ENCODE measurements at places on chromosomes 13 and 19.

DNA sequence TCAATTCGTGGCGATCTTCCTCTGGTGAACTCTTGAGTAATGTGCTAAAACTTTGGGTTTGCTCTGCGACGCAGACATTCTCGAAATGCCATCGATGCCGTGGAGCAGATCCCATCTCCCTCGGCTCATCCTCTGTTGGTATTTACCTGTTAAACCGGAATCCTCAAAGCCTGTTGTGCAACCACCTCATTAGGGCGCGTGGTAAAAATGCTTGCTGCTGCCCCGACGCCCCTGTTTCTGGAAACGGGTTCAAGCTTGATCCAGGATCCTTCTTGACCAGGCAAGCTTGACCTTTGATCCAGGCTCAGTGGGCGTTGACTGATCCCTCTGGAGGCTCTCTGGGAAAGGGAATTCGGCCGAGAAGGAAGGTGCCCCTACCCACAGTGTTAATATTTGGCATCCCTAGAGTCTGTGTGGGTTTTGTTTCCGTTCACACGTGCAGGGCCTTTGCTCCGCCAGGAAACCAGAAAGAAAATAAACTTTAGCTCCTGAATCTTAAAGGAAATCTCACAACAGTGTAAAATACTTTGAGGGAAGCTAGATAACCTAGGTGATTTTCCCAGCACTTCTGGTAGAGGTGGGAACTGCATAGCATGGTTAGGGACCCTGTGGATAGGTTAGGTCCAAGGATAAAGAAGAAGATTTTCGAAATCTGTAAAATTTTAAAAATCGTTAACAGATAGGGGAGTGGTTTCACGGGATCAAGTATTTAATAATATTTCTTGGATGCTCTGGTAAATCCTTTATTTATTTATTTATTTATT, 1.1 kb downstream of the LSM14A start:
- DNase-seq, result no peak

- no peak for DNase-seq
These were observed 1.7 kb downstream of the ANKRD24 start for GRCh38 chr19:4183967-4184717.

GRCh38 chr19:329876-330275, 14.7 kb downstream of the MIER2 start:
- DNase-seq, result no peak

DNA sequence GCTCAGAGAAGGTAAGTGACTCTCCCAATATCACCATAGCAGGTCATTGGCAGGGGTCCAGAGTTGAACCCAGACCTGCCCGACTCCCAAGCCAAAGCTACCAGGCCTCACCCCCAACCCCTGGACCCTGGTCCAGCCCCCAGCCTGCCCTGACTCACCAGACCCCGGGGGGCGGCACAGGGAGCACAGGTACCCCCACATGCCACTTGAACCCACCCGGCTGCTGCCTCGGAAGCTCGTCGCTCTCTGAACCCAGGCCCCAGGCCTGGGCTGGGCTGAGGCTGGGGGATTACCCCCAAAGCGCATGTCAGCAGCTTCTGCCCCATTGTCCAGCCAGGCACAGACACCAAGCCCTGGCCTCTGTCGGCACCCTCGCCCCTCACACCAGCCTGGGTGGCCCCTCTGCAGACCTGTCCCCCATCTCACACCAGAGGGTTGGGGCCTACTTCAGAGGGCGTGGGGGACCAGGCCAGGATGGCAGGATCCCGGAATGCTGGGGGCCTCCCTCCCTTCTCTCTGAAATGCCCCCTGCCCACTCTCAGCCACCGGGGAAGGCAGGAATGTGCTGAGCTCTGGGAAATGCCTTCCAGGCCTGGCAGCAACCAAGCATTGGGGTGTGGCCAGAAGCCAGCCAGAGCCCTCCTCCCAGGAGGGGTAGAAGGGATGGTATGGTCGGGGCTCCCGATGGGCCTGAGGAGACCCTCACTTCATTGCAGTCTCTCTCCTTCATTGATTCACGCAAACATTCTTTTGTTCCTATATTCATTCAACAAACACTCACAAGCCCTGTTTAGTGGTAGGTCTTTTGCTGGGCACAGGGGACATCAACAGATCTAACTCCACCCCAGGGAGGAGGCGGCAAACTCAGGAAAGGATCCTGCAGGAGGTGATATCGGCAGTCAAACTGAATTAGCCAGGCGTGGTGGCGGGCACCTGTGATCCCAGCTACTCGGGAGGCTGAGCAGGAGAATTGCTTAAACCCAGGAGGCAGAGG, 1.7 kb upstream of the PRX start:
- DNase-seq, result no peak

GRCh38 chr13:98539666-98540065, 37.2 kb downstream of the STK24 start:
- DNase-seq, result no peak

DNA sequence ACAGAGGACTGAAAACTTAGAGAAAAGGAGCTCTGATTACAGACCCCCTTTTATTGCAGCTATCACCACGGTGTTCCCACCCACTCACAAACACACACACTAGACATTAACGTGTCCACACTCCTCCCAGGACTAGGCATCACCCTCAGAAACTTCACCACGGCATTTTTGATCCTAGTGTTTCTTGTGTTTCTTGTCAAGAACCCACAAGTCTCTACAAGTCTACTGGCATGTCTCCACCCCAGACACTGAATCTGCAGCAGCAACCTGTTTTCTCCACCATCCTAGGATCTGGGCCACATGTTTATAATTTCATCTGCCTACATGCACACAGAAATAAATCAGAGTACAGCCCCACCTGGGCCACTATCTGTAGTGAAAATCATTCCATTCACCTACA, 4.3 kb downstream of the ZNF486 start:
- DNase-seq, result no peak

DNA sequence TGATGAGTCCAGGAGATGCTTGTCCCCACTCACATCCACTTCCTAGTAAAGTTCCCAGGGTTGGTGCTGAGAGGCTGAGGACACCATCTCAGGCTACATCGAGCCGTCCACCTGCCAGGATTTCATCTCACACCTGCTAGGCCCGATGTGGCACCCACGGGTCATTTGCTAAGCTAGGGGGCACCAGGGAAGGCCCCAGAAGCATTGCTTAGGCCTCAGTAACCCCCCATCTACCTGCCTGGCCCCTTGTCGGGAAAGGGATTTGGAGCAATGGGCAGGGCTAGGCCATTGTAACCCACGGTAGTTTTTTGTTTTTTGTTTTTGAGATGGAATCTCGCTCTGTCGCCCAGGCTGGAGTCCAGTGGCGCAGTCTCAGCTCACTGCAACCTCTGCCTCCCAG, 51.8 kb downstream of the F2RL3 start:
- no peak for DNase-seq

DNA sequence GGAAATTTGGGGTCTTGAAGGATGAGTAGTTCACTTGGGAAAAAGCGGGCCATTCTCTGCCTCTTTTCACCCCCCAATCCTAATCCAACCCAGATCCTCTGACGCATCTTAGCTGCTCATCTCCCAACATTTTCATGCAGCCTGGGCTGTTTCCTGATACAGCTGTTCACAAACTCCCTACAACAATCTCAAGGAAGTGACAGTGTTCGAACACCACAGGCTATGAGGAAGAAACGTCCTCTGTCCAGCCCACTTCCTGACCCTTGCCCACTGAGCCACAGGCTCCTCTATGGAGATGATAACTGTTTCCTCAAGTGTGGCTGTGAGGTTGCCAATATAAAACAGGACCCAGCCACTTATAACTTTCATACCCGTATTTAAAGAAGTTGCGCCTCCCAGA, 16.2 kb downstream of the LMTK3 start:
- no peak for DNase-seq

- DNase-seq, result no peak
These were observed 56.0 kb downstream of the STK24 start for GRCh38 chr13:98520674-98521449.

GRCh38 chr13:29903996-29904395, 53.6 kb upstream of the UBL3 start:
- no peak for DNase-seq

DNA sequence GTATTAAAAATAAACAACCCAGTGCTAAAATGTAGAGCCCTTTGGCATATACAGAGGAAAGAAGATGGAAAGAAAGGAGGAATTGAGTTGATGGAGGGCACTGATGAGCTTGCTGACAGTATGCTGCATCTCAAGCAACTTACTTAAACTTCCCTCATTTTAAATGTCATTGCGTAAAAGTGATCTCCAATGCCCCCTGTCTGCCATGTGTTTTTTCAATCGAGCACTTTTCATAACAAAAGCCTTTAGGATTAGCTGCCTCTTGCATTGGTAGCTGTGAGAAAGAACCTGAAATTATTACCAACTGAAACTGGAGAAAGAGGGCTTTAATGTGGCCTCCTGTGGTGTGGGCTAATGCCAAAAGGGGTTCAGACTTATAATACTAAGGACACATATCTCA, 541.6 kb downstream of the SUCLA2 start:
- no peak for DNase-seq

- no peak for DNase-seq
These were observed 110.2 kb upstream of the GJB6 start for GRCh38 chr13:20342311-20342710.

Measured in AG04449 (cell line).